ENCODE measurements at places on chromosomes 7 and 10.

GRCh38 chr7:41592794-41593193, 110.1 kb downstream of the INHBA start:
- no peaks in the 10 kb centered on the region for H3K36me3 ChIP-seq
- H3K27ac ChIP-seq, result no peak overlapping the region
- H3K4me1 ChIP-seq, result no peaks in the 10 kb centered on the region

- H3K36me3 ChIP-seq, result no peaks in the 10 kb centered on the region
- H3K27ac ChIP-seq, result no peak overlapping the region
- H3K4me1 ChIP-seq, result no peaks in the 10 kb centered on the region
- H3K4me3 ChIP-seq, result no peak overlapping the region
- H3K27me3 ChIP-seq, result no peaks in the 10 kb centered on the region
Observed at GRCh38 chr7:152886579-152887117, 127.1 kb downstream of the ACTR3B start.

DNA sequence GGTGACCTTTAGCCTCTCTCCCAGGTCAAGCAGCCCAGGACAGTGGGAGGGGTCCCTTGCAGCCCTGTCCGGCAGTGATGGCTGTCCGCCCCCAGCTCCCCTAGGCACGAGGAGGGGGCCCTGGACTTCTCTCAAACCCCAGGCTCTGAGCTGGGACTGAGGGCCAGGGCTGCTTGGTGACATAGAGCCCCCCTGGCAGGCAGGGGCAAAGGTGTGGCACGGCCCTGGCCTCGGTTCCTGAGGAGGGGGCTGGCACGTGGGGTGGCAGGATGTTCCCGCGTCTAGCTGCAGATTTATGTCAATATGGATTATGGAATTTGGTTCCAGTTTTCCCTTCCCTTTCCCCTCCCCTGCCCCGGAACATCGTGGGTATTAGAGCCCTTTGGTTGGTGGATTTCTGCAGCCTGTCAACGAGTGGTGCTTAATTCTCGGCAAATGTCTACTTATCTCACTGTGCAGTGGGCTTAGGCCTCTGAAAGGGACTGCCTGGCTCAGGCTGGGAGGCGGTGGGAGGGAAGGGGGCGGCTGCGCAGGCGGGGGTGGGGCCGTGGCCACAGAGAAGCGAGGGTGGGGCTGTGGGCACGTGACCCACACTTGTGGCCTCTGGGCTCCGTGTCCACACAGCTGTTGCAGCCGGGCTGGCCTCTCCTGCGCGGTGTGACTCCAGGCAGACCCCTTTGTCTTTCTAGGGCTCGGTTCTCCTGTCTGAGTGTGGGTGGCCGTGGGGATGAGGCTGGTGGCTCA, 19.3 kb downstream of the UNCX start:
- no peaks in the 10 kb centered on the region for H3K36me3 ChIP-seq
- DNase-seq, result no peak
- no peak overlapping the region for H3K4me3 ChIP-seq
- no peak overlapping the region for H3K27ac ChIP-seq
- peaks cover 6% of the 10 kb centered on the region for H3K27me3 ChIP-seq
- H3K4me1 ChIP-seq, result peaks cover 3% of the 10 kb centered on the region

GRCh38 chr10:128896963-128897362, 570.1 kb upstream of the MGMT start:
- no peak overlapping the region for H3K4me3 ChIP-seq
- DNase-seq, result no peak
- no peak overlapping the region for H3K27ac ChIP-seq

GRCh38 chr7:103772171-103772773, 217.2 kb downstream of the RELN start:
- H3K27ac ChIP-seq, result no peak overlapping the region
- no peaks in the 10 kb centered on the region for H3K36me3 ChIP-seq
- no peak for DNase-seq
- no peak overlapping the region for H3K4me3 ChIP-seq
- H3K27me3 ChIP-seq, result peaks cover 4% of the 10 kb centered on the region

- DNase-seq, result no peak
- H3K36me3 ChIP-seq, result no peaks in the 10 kb centered on the region
- H3K4me3 ChIP-seq, result no peak overlapping the region
- H3K27ac ChIP-seq, result no peak overlapping the region
- H3K4me1 ChIP-seq, result no peaks in the 10 kb centered on the region
Observed at GRCh38 chr10:4234661-4235060, 449.7 kb upstream of the KLF6 start.

DNA sequence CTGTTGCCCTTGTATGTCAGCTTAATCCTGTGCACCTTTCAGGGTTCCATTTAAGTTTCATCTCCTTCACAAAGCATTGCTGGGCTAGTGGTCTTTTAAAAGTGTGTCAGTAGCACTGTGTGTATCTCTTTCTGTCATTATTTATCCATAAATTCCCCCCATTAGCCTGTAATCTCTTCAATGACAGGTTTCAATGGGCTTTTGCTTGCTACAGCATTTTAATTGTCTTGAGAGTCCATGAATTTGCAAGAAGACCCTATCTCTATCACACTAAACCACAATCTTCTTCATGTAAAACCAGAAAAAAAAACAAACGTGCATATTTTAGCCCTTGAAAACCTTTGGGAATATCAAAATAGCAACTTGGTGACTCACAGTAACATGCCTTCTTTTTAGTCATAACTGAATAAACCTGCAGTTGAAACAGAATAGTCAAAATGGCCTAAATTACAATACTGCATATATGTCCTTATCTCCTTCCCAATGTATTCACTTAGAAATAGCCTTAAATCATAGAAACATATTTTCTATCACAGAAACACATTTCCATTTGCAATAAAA, 118.6 kb downstream of the PON1 start:
- H3K4me3 ChIP-seq, result no peak overlapping the region
- H3K36me3 ChIP-seq, result no peaks in the 10 kb centered on the region
- no peaks in the 10 kb centered on the region for H3K27me3 ChIP-seq
- DNase-seq, result no peak
- H3K27ac ChIP-seq, result no peak overlapping the region
- no peaks in the 10 kb centered on the region for H3K4me1 ChIP-seq

- DNase-seq, result no peak
- no peaks in the 10 kb centered on the region for H3K36me3 ChIP-seq
- no peak overlapping the region for H3K4me3 ChIP-seq
- no peak overlapping the region for H3K27ac ChIP-seq
- H3K27me3 ChIP-seq, result no peaks in the 10 kb centered on the region
Observed at GRCh38 chr7:152050547-152050971, 25.1 kb downstream of the GALNT11 start.

DNA sequence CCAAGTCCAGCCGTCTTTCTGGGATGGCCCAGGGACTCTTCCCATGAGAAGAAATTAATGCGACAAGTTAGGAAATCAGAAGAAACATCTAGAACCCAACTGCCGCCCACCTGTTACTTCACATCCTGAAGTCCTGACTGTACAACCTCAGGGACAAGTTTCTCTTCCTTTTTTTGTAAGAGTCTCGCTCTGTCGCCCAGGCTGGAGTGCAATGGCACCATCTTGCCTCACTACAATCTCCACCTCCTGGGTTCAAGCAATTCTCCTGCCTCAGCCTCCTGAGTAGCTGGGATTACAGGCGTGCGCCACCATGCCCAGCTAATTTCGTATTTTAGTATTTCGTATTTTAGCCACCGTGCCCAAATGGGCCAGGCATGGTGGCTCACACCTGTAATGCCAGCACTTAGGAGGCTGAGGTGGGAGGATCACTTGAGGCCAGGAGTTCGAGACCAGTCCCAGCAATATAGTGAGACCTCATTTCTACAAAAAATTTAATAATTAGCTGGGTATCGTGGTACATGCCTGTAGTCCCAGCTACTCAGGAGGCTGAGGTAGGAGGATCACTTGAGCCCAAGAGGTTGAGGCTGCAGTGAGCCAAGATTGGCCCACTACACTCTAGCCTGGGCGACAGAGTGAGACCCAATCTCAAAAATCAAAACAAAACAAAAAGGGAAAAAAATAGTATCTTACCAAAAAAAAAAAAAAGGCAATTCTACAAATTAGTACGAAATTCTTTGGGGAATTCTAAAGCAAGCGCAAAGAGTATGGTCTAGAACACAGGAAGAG, 20.8 kb downstream of the LAT2 start:
- H3K4me3 ChIP-seq, result no peak overlapping the region
- no peaks in the 10 kb centered on the region for H3K27me3 ChIP-seq
- DNase-seq, result no peak
- no peaks in the 10 kb centered on the region for H3K4me1 ChIP-seq
- no peaks in the 10 kb centered on the region for H3K36me3 ChIP-seq

- H3K4me1 ChIP-seq, result no peaks in the 10 kb centered on the region
- H3K4me3 ChIP-seq, result no peak overlapping the region
- no peak overlapping the region for H3K27ac ChIP-seq
- H3K36me3 ChIP-seq, result no peaks in the 10 kb centered on the region
Observed at GRCh38 chr7:35570937-35571336, 124.0 kb downstream of the HERPUD2 start.

- H3K4me3 ChIP-seq, result no peak overlapping the region
- H3K27me3 ChIP-seq, result no peaks in the 10 kb centered on the region
- H3K27ac ChIP-seq, result no peak overlapping the region
- no peaks in the 10 kb centered on the region for H3K4me1 ChIP-seq
- no peaks in the 10 kb centered on the region for H3K36me3 ChIP-seq
- no peak for DNase-seq
Observed at GRCh38 chr7:111266613-111267012, 175.7 kb downstream of the LRRN3 start.

DNA sequence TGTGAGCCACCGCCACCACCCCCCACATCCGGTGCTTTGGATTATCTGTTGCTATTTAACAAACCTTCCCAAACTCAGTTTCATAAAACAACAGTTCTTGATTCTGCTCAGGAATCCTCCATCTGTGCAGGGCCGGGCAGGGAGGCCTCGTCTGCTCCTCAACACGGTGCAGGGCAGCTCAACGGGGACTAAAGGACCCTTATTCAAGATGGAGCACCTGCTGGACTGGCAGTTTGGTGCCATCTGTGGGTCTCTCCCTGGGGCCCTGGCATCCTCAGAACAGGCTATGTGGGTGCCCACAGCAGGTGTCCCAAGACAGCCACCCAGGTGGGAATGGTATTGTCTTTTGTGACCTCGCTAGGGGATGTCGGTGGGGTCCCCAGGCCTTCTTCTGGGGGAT, 31.0 kb upstream of the ELFN1 start:
- no peak overlapping the region for H3K4me3 ChIP-seq
- H3K27ac ChIP-seq, result no peak overlapping the region
- H3K36me3 ChIP-seq, result no peaks in the 10 kb centered on the region

DNA sequence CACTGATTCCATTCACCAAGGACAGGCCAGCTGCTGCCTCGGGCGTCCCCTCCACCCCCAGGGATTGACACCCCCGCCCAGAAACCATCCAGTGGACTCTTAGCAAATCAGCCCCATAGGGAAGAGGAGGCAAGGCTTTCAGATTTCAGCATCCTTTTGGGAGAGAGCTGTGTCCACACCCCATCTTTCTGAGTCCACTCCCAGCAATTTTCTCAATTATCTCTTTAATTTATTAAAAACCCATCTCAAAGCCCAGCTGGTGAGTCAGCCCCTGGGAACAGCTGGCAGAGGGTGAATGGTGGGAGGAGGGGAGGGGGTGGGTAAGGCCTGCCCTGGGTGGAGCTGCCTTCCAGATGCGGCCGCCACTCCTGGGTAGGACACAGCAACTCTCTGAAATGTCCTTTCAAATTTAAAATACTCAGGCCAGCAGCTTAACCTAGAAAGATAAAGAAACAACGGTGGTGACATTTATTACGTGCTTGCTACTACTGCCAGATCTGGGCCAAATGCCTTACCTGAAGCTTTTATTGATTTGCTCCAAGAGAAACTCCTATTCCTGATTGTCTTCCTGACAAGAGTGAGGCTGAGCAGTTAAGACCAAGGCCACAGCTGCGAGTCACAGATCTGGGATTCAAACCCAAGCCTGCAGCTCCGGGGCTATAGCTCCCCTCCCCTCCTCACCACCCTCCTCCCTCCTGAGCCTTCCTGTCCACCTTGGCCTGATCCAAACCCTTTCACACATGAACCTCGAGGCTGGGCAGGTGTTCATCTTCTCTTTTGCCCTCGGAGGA, 120.4 kb downstream of the RGS10 start:
- H3K27ac ChIP-seq, result no peak overlapping the region

DNA sequence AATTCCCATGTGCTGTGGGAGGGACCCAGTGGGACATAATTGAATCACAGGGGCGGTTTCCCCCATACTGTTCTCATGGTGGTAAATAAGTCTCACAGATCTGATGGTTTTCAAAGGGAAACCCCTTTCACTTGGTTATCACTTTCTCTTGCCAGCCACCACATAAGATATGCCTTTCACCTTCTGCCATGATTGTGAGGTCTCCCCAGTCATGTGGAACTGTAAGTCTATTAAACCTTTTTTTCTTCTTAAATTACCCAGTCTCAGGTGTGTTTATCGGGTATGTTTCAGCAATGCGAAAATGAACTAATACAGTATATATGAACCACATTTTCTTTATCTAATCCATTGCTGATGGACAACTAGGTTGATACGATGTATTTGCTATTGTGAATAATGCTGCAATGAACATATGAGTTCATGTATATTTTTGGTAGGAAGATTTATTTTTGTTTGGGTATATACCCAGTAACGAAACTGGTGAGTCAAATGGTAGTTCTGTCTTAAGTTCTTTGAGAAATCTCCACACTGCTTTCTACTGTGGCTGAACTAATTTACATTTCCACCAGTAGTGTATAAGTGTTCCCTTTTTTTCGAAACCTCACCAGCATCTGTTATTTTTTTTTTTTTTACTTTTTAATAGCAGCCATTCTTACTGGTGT, 70.0 kb upstream of the HGF start:
- no peaks in the 10 kb centered on the region for H3K36me3 ChIP-seq
- H3K4me1 ChIP-seq, result no peaks in the 10 kb centered on the region
- no peak overlapping the region for H3K4me3 ChIP-seq
- no peak for DNase-seq

- H3K27ac ChIP-seq, result no peak overlapping the region
- H3K4me1 ChIP-seq, result no peaks in the 10 kb centered on the region
- H3K27me3 ChIP-seq, result no peaks in the 10 kb centered on the region
Observed at GRCh38 chr10:132464256-132465192, 67.5 kb downstream of the PWWP2B start.

GRCh38 chr7:117004899-117005298, 51.6 kb downstream of the ST7 start:
- no peaks in the 10 kb centered on the region for H3K36me3 ChIP-seq
- no peak for DNase-seq

GRCh38 chr7:50687575-50688225, 95.0 kb downstream of the GRB10 start:
- no peak for DNase-seq
- no peaks in the 10 kb centered on the region for H3K4me1 ChIP-seq
- H3K36me3 ChIP-seq, result no peaks in the 10 kb centered on the region
- H3K4me3 ChIP-seq, result no peak overlapping the region
- H3K27ac ChIP-seq, result no peak overlapping the region
- no peaks in the 10 kb centered on the region for H3K27me3 ChIP-seq
